Endothelial cell (in vitro differentiated cells): ENCODE measurements at places on chromosomes 7 and 10.

DNA sequence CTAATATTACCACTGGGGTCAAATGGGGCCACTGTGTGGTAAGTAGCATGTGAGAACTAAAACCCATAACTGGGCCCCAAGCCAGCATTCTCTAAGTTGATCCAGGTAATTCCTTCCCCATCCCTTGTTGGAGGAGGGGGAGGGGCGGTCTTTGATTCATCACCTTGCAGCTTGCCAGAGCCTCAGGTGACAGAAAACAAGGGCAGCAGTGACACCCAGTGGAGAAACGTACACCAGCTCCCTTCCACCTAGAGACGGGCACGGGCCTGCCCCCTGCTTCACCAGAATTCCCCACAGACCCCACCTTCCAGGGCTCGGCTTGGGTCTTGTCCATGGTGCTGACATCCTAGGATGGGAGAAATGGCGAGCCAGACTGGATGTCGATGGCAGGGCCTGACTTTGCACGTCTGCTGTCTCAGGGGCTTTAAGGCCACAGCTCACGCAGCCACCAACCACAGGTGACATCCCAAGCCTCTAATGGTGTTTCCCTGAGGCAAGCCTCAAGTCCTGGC lies 102.0 kb downstream of the STRA8 start:
- peak; percentile 84 for DNase-seq

DNA sequence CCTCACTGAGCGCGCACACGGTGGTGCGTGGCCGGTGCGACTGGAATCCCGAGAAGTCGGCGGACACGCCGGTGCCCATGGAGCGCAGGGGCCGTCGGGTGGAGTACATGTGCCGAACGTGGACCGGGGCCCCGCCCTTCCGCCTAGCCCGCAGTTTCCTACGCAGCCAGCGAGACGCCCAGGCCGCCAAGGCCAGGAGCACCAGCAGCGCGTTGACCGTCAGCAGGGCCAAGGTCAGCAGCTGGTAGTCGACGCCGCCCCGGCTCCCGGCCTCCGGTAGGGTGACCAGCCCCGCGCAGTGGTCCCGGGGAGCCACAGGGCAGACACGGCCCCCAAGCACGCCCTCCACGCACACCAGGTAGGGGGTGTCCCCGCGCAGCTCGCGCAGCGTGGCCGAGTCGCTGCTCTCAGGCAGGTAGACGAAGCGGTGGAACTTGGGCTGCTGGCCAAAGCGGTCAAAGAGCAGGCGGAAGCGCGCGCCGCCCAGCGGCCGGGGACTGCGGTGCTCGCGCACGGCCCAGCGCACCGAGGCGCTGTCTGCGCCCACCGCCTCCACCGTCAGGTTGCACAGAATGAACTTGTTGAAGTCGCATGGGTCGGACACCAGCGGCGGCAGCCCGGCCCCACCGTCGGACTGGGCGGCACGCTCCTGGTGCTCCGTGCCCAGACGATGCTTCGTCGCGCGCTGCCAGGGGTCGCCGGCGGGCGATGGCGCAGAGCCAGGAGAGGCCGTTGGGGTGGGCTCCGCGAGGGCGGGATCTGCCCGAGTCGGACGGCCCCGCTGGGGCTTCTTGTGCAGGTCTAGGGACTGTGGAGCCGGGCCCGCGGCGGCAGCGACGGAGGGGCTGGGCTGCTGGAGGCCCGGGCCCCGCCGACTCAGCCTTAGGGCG lies 2.2 kb downstream of the TRIL start:
- DNase-seq, result peak; percentile 87

DNA sequence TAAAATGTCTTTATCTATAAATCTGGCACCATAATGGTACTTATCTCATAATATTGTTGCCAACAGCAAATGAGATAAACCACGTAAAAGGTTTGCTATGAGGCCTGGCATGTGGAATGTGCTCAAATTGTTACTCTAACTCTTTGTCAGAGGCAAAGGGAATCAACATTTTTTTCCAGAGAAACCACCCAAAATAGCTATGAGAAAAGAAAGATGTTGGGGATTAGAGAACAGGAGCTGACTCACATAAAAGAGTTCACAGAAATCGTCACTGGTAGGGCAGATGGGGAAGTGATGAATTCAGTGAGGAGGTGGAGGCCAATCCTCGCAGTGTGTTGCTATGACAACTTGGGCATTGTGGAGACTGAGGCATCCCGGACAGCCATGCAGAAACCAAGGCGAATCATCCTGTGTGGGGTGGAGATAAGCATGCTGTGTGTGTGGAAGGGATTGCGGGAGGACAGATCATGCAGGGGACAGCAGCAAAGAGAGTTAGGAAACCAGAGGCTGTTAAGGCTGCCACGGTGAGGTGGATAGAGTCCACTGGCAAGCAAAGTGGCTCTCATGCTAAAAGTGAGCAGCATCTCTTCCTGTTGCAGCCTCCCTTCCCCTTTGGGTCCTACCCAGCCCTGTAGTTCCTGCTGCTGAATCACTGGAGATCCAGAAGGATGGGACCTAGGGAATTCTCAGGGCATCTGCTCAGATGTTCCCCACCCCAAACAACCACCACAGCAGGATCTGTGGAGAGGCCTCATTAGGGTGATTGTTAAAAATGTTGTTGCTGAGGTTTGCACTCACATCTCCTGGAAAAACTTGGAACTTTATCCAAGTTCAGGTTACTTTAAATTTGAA lies 103.9 kb downstream of the CUBN start:
- DNase-seq, result no peak

DNA sequence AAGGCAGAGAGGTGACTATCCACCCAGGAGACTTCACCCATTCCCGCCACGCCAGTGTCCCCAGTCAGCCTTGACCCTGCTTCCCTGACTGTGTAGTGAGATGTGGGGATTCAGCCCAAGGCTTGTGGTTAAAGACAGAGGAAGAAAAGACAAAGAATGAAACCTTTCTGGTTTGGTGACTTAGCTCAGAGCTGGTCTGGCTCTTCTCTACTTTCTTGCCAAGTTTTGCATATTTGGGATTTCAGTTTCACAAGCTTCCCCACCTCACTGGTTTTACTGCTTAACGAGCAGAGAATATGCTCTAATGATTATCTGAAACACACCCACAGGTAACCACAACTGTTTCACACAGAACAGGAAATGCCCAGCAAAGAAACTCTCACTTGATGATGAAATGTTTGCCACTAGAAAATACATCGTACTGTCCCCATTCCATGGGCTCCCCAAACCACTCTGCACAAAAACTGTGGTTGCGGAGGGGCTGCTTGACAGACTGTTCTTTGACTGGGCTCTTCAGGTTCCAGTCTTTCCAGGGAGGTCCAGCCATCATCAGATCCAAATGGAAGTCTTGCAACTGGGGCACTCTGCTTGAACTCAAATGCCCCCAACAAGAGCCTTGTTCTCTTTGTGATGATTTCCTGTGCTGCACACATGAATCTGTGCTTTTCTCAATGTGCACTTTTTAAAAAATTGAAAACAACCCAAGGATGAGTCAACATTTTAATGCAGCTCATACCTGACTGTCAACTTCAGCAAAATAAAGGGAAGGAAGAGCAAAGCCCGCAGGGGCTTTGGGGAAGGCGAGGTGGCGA lies 95.5 kb downstream of the CTBP2 start:
- DNase-seq, result no peak
